EL (cell line): ENCODE measurements at places on chromosomes 7 and 10.

- DNase-seq = no peak
Observed at GRCh38 chr10:128934492-128934891, 532.5 kb upstream of the MGMT start.

GRCh38 chr7:133529861-133530260 lies 277.0 kb downstream of the EXOC4 start:
- DNase-seq = no peak

DNA sequence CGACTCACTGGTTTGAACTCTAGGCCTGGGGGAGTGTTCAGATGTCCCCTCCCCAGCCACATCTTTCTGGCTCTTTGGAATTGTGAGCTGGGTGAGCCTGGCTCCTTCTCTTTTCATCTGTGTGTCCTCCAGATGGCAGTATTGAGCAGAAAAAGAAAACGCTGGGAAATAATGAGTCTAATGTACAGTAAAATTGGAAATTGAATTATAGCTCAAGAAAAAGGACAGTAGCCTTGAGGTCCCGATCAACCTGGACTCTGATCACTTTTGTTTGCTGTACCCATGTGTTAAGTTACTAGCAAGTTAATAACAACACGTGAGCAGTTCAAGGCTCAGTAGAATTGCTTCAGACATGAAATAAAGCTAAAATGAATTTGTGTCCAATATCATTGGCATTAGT lies 77.9 kb downstream of the SNX10 start:
- DNase-seq = peak; percentile 56

DNA sequence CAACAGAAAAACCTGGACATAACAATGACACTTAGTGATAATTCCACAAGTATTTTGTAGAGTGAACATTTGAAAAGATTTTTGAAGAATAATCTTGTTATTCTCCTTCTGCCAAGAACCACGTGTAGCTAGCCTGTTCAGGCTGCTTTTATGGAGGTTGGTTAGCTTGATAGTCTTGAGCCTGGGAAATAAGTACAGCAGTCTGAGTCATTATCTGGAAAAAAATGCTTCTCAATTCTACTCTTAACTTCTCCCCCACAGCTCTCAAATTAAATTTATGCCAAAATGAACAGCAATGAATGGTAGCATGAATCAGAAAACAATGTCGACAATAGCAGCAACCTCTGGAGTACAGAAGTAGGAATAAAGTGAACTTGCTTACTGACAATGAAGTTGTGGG lies 63.2 kb downstream of the GPR37 start:
- DNase-seq = peak; percentile 12

- DNase-seq = no peak
Observed at GRCh38 chr7:98662289-98662688, 45.2 kb downstream of the NPTX2 start.

DNA sequence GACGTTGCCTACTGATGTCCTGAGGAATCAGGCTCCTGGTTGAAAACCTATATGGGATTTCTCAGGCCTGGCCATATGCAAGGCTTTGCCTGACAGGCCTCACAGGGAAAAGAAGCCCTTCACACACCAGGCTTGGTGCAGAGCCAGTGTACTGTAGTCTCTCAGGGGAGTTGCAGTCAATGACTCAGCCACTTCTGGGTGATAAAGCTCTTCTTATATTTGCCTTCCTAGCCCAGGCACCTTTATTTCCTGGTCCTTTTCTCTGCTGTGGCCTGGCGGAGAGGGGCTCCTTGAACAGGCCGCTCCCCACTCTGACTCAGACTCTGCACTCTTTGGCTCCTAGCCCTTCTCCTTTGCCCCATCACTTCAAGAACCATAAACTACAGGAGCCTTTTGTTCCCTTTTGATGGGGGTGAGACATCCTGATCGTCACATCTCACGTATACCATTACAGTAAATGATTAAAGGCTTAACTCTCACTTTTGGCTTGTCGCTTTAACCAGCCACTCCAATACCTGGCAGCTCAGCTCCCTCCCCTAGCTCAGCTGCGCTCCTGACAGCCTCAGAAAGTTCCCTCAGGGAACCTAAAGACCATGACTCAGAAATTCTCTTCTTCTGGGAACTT lies 33.5 kb downstream of the DPY19L1 start:
- peak; percentile 89 for DNase-seq

GRCh38 chr7:41146429-41146828 lies 556.5 kb downstream of the INHBA start:
- no peak for DNase-seq

- no peak for DNase-seq
Observed at GRCh38 chr10:2097937-2098336, 360.6 kb upstream of the ADARB2 start.

- no peak for DNase-seq
Observed at GRCh38 chr10:114821915-114822443, 399 bp downstream of the FHIP2A start.

DNA sequence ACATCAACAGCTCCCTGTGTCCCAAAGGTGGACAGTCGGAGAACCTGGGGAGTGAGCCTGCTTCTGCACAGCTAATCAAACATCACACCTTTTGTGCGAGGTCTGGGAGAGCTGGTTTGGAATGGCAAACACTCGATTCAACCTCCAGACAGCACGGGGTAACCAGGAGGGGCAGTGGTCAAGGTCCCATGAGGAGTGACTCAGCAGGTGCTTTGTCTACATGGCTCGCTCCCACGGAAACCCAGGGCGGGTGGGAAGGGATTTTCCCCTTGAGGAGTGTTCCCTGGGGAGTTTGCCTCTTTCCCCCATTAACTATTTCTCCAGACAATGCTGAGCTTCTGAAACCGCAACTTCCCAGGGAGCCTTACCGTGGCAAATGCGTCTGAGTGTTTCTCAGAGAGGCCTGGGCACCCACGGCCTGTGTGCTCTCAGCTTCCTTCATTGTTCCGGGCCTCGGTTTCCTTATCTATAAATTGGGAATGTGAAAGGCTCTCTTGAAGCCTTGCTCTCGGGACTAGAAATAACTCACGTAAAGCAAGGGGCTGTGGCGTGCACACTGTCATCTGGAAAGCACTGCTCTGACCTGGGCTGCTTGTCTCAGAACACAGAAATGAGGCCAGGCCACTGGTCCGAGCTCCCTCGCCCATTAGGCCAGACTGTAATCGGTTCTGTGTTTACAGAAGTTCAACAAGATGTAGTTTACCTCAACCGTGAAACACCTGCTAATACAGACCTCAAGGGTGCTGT lies 14.0 kb upstream of the GTPBP4 start:
- DNase-seq = no peak

DNA sequence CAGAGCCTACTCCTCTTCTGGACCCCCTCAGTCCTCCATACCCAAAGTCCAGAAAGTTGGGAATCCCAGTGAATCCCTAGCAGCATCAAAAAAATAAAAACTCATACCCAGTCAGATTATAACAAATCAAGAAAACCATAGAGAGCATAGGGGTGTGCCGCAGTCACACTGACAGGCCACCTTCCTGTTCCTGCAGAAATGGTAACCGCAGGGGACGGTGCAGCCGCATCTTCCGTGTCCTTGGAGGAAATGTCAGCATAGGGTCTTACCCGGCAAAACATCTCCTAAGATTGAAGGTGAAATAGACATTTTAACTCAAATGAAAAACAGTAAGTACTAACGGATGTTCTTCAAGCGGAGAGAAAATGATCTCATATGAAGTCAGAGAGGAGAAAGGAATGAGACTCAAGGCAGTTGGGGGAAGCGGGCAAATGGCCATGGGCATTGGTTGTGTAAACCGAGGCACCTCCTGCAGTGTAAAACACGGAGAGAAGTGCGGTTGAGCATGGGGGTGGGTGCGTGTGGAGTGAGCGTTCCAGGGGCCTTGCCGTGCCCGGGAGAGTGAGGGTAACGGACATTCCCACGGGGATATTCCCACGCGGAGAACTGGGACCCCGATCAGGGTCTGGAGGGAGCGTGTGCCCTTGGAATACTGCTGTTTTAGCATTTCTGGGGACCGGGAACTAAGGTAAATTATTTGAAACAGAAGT lies 110.8 kb downstream of the NKX6-2 start:
- no peak for DNase-seq

- no peak for DNase-seq
Observed at GRCh38 chr7:105810556-105810955, 65.8 kb downstream of the ATXN7L1 start.

GRCh38 chr10:125064681-125065492 lies 95.5 kb downstream of the CTBP2 start:
- peak; percentile 74 for DNase-seq

DNA sequence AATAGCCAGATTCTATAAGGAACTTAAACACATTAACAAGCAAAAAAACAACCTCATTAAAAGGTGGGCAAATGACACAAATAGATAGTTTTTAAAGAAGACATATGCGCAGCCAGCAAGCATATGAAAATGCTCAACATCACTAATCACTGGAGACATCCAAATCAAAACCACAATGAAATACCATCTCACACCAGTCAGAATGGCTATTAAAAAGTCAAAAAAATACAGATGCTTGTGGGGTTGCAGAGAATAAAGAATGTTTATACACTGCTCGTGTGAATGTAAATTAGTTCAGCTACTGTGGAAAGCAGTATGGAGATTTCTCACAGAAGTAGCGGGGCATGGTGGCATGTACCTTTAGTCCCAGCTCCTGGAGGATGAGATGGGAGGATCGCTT lies 164.0 kb downstream of the CHRM2 start:
- peak; percentile 30 for DNase-seq

- peak; percentile 6 for DNase-seq
Observed at GRCh38 chr7:151853896-151854719, 22.8 kb downstream of the PRKAG2 start.

DNA sequence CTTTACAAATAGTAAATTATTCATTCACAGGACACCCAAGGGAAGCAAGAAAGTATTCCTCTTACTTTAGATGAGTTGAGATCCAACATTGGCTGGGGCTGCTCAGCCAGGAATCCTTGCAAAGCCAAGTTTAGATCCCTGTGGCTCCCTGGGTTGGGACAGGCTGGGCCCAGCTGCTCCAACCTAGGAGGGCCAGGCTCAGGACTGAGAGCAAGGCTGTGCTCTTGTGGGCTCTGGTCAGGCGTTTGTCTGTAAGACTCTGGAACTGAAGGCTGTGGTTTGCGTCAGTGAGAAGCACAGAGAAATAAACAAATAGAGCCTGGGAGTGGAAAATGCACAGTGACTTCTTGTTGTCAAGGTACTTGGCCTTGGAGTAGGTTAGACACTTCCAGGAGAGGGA lies 53.2 kb upstream of the TMEM273 start:
- DNase-seq = no peak

- DNase-seq = no peak
Observed at GRCh38 chr7:17103984-17104383, 194.5 kb upstream of the AHR start.

- no peak for DNase-seq
Observed at GRCh38 chr10:122132331-122132755, 138.8 kb upstream of the BTBD16 start.

DNA sequence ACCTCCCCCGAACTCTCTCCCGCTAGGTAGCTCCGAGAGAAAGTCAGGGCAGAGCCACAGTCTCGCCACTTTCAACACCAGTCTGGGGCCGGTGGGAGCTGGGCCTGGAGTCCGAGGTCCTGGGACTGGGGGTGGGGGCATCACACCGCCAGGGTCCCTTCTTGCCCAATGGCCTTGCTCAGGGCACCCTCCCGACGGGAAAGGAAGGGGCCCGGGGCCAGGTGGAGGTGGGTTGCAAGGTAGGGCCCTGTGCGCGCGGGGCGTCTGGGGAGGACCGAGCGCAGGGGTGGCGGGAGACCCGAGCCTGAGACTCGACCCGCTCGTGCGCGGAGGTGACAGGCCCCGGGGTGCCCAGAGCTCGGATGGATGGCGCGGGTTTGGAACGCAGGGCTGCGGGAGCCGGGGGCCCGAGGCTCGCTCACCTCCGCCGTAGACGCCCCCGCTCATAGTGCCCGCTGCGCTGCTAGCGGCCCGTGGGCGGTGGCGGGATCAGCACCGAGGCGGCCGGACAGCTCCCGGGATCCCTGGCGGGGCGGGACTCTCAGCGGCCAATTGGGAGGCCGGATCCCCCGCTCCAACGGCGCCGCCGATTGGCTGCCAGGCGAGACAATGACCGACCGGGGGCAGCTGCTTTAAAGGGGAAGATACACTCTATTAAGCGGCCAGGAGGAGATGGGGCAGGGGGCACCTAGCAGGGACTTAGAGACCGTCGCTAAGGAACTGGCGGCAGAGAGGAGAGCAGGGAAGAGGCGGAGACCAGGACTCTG lies at the start of gene ACTL6B:
Gene ACTL6B (minus strand): TSS at position 541 of the 767 bp plus-strand sequence. CDS start 94 bp downstream, at position 447.
- DNase-seq = peak; percentile 22

GRCh38 chr10:90162271-90162853 lies 461.0 kb downstream of the KIF20B start:
- peak; percentile 66 for DNase-seq

DNA sequence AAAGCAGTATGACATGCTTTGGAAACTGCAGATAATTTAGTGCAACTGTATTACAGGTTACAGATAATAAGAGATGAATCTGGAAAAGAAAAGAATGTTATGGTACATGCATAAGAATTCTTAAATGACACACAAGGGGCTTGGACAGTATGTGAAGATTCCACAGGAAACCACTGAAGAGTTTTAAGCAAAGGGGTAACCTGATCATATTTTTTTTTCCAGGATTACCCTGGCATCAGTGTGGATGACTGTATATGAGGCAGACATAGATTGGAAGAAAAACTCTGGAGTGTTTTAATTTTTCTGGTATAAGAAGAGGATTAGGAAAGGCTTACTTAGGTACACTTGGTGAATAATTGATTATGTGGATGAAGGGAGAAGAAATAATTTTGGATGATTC lies 8.1 kb downstream of the TFPI2 start:
- DNase-seq = no peak

DNA sequence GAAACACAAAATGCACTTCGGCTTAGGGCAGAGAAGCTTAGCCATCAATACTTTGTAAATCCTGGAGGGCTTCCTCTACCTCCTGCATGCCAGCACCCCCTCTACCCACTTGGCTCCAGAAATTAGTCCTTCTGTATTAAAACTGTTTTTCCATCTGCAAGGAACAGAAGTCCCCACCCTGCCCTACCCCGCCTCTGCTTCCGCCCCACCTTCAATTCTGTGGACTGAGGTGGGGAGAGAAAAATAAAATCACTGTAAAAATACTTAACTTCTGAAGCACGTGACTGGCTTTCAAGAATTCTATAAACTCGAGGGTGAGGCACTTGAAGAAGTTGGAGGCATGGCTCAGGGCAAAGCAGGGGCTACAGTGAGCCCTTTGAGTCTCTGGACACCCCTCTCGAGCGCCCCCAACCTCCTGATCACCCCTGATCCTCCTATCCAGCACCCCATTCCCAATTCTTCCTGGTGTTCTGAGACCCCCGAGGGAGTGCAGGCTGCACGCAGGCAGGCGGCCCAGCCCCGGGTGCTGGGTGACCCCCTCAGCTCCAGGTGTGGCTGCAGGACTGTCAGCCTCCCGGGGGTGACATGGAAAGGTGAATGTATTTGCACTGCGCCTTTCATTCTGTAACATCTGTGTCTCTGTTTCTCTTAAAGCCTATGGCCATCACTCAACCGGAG lies 7.3 kb upstream of the KIAA1217 start:
- no peak for DNase-seq

GRCh38 chr10:48656241-48656913 lies 28.3 kb upstream of the WDFY4 start:
- peak; percentile 90 for DNase-seq
